ENCODE measurements at places on chromosomes 2 and 18.

GRCh38 chr18:13278062-13278630 lies 59.6 kb downstream of the LDLRAD4 start:
- DNase-seq, result no peak

DNA sequence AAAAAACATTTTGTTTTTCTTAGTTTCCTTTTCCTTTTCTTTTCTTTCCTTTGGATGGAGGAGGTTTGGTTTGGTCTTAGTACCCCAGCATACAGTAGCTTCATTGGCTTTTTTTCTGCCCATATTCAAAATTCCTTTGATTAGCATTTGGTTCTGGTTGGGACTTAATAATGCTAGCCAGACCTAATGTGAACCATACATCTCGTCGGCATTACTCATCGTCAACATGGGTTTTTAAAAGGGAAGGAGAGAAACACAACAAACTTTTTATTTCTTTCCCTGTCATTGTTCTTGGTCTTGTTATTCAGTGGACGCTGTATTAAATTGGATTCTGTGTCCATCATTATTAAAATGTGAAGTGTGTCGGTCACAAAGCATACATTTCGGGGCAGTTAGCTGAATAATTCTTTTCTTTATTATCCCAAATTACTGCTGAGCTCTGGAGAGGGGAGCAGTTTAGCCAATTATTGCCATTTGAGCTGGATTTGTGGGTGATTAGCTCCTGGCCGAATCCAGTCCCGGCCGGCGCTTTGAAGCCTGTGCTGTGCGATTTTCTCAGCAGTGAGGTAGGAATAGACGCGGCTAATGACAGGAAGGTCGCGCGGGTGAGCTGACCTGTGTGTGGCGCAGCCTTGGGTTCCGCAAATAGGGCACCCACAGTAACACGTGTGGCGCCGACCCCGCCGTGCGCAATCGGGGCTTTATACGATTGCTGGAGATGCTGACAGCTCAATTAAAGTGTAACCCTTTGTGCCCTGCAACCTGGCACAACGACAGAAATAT lies 303.3 kb downstream of the GBX2 start:
- peak; percentile 37 for DNase-seq

GRCh38 chr2:189407281-189408209 lies 33.7 kb upstream of the WDR75 start:
- DNase-seq, result peak; percentile 54

GRCh38 chr2:13628122-13628521 lies 911.4 kb downstream of the TRIB2 start:
- DNase-seq, result no peak

- peak; percentile 55 for DNase-seq
These were observed 28.0 kb downstream of the GCG start for GRCh38 chr2:162123806-162124758.
